ENCODE measurements at places on chromosomes 12 and 14. TPM values are rescaled to one million over a fixed set of nuclear protein-coding genes. Genes with fewer than 3 reads are reported as not detected.

The CLEC1A gene
- total RNA-seq, result 26.2 TPM

DNA sequence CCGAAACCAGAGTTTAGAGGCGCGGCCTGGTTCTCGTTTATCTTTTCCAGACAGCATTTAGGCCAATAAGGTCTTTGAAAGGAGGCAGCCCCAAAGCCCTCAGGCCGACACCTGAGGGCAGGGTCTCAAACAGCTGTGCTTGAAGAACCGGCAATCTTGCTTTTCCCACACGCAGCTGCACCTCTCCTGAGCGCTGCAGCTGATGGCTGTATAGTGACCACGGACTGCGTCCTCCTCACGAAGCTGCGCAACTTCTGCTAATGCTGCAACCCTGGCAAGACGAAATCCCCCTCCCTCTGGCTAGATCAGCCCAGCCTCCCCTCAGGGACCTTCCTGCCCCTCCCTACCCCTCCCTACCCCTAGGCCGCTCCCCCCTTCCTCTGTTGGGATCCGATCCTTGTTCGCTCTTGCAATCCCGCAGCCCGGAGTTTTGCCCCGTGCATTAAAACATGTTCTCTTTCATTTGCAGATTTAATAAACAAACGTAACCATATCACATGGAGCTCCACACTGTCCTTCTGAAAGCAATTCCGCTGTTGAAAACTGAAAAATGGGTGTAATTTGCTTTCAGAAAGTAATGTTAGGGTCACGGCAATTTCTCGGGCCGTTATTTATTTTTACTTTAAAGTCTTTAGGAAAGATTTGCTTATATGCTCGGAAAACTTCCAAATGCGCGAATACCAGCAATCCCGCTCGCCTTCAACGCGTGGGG is 4.8 kb upstream of the PAX9 start:
- DNase-seq, result no peak

- no peak for DNase-seq
Observed at GRCh38 chr12:31353750-31354708, 28.1 kb upstream of the SINHCAF start.

DNA sequence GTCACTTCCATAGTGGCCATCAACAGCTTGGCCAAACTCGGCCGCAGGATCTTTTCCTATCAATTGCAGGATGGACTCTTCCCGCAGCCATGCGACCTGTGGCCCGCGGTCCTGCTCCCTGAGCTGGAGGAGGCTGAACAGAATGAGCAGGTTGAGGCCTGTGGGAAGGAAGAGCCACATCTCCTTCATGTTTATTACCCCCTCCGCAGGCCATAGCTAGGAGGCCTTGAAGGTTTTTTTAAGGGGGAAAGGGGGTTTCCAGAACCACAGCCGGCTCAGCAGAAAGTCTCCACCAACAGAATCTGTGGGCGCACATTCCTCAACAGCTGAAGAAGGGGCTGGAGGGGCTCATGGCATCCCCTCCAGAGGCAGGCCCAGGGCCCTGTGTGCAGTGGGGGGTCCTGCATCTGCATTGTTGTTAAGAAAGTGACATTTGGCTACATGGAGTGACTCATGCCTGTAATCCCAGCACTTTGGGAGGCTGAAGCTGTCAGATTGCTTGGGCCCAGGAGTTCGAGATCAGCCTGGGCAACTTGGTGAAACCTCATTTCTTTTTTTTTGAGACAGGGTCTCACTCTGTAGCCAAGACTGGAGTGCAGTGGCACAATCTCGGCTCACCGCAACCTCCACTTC is 25.2 kb upstream of the PPP1R13B start:
- DNase-seq, result no peak

The OTX2 gene
- not detected for total RNA-seq
